ENCODE measurements at places on chromosomes 1 and 21.

- peak; percentile 46 for DNase-seq
Measured at GRCh38 chr1:15994590-15995351, 9.3 kb upstream of the SRARP start.

DNA sequence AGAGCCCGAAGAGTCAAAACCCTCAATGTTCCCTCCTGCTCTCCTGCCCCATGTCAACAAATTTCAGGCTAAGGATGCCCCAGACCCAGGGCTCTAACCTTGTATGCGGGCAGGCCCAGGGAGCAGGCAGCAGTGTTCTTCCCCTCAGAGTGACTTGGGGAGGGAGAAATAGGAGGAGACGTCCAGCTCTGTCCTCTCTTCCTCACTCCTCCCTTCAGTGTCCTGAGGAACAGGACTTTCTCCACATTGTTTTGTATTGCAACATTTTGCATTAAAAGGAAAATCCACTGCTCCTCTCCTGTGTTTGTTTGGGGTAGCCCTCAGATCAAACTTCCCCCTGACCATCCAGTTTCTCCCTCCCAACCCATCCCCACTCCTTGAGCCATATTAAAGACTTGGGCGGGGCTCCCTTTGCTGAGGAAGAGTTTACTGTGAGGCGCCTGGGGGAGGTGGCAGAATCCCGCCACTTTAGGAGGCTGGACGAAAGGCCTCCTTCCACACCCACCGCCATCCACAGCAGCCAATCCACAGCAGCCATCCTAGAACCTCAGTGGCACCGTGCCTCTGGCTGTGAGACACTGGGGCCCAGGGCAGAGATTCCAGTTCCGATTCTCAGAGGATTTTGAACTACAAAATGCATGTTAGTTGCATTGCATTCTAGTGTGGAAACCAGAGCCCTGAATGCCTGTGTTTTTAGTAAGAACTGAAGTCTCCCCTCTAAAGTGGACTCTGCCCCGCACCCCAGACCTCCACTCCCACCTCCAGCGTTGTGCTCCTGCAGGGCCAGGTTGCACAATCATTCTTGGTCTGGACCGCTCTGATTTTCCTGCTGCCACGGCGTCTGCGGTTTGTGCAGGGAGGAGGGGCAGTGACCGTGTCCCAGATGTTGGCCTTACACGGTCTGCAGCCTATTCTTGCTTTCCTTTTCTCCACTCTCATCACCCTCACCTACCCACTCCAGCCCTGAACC, 3.0 kb downstream of the OLFML3 start:
- DNase-seq: no peak

DNA sequence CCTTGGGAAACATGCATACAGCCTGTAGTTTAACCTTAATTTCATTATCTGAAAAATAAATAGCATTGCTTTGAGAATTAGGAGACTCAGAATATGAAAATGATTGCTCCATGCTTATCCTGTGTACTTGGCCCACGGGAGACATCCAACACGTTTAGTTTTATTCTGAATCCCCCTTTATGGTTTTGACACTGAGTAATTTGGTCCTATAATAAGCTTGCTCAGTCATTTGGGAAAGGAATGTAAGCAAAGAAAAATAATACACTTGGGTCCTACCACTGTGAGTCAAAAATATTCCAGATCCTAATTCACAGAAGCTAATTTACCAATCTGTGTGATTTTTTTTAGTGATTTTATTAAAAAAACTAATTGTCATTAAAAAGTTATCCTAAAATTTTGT, 557.3 kb downstream of the USP25 start:
- no peak for DNase-seq

GRCh38 chr21:14688412-14688811, 142.3 kb upstream of the SAMSN1 start:
- DNase-seq: no peak

DNA sequence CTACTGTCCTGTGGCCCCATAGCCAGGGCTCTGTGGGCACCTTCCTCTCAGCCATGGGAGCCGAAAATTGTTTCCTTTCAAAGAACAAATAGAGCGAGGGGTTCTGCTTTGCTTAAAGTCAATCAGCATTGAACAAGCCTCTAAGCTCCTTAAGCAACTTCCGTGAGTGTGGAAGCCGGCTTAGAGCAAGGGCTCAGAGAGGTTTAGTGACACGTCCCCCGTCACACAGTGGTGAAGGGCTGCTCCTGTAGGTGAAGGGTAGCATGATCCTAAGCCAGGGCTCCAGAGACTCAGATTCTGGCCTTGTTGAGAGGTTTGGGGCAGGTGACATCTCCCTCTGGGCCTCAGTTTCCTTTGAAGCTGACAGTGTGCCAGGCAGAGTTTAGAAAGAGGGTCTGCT, 94.0 kb upstream of the WNT4 start:
- no peak for DNase-seq

GRCh38 chr21:18252680-18253079, 8.0 kb downstream of the CHODL start:
- no peak for DNase-seq
